Suprapubic skin (tissue), 4 donors: ENCODE measurements at places on chromosomes 11 and 22.

DNA sequence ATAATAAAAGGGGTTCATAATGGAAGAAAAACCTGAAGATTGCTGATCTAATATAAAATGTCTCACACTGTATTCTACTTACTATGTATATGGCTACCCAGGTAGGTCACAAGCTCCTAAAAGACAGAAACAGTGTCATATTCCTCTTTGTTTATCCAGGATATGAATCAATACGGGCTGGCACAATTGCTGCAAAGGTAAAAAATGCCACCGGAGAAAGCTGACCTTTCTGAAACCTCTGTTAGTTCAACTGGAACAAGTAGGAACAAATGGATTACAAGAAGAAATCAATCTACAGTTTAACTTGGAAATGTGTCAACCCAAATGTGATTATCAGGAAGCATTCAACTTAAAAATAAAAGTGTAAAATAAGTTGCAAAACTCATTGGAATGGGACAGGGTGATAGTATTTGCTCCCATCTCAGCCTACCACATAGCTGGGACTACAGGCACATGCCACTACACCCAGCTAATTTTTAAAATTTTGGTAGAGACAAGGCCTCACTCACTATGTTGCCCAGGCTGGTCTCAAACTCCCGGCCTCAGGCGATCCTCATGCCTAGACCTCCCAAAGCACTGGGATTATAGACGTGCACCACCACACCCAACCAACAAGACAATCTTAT is 27.6 kb downstream of the SLC35F2 start:
- DNase-seq = no peak

DNA sequence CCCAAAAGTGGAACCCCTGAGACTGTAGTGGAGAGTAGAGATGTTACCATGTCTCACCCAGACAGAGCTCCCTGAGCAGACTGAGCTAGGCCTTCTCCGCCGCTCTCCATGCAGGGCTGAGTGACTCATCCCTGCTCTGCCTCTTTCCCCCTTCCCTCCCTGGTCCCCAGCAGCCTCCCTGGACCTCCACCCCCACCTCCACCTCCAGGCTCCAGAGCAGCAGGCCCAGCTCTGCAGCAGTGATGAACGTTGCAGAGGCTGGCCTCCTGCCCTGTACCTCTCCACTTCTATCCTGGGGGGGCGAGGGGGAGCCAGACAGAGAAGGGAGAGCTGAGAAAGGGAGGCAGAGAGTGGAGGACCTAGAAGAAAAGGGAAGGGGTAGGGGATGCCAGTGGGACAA is 19.3 kb upstream of the ARAP1 start:
- DNase-seq = no peak

GRCh38 chr11:12778240-12778905 is 104.2 kb downstream of the TEAD1 start:
- no peak for DNase-seq

DNA sequence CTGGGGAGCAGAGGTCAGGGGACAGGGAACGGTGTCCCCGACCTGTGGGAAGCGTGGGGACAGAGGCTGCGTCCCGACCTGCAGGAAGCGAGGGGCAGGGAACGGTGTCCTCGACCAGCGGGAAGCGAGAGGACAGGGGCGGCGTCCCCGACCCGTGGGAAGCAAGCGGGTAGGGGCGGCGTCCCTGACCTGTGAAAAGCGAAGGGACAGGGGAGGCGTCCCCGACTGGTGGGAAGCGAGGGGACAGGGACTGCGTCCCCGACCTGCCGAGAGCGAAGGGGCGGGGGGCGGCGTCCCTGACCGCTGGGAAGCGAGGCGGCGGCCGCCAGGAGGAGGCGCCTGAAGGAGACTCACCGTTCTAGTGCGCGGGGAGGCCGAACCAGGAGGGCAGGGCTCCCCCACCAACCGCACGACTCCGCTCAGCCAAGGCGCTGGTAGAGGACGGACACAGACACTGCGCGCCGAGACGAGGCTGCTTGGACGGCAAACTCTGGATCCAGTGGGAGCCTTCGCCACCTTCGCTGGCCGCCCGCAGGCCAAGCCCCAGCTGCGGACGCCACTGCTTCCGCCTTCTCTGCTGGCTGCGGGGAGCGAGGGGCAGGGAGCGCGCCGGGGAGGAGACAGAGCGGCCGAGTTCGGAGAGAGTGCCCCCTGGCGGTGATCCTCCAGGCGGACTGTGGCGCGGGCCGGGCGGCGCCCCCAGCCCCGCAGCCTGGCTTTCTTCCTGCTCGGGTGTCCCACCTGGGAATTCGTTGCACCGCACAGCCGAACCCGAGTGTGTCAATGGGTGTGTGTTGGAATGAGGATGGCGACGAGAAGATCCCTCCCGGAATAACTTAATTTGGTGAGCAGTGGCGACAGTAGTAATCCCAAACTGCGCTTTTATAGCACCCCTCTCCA is at the start of gene TRAF6:
Gene TRAF6, minus strand, starts transcription at position 579 of the 900 bp plus-strand sequence. CDS start 8,757 bp downstream, outside the sequence.
- DNase-seq = peak; percentile 92

- no peak for DNase-seq
These were observed 57.9 kb downstream of the TRIM29 start for GRCh38 chr11:120079750-120080610.

GRCh38 chr22:19105456-19105855 is 16.8 kb downstream of the DGCR2 start:
- DNase-seq = no peak

DNA sequence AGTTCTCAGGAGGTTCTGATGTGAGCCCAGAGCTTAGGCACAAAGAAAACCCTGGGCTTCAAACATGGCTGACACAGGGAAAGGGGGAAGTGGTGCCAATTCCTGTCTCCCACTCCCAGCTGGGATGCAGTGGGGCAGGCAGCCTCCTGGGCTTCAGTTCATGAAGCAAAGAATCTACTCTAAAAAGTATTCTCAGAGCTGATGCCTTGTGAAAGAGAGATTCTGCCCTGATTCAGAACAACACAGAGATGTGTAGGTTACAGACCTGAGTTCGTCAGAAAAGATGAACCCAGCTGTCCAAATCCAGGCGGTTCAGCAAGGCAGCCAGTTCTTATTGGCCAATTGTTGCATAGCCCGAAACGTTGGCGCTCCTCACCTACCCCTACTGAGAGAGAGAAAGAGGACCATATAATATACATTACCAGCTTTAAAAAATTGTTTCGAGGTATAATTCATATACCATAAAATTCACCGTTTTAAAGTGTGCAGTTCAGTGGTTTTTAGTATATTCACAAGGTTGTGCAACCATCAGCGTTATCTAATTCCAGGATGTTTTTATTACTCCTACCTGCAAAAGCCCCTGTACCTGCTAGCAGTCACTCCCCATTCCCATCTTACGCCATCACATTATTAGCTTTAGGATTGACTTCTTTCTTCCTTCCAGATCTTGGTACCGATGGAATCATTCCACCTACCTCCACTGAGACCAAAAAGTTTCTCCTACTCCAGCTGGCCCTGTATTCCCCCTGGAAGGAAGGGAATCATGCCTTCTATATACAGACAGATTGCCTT is 7.2 kb upstream of the TLCD5 start:
- DNase-seq = no peak

GRCh38 chr22:36991206-36991605 is 28.0 kb downstream of the TST start:
- peak; percentile 32 for DNase-seq

GRCh38 chr11:72240461-72241290 is 3.3 kb downstream of the PHOX2A start:
- no peak for DNase-seq

DNA sequence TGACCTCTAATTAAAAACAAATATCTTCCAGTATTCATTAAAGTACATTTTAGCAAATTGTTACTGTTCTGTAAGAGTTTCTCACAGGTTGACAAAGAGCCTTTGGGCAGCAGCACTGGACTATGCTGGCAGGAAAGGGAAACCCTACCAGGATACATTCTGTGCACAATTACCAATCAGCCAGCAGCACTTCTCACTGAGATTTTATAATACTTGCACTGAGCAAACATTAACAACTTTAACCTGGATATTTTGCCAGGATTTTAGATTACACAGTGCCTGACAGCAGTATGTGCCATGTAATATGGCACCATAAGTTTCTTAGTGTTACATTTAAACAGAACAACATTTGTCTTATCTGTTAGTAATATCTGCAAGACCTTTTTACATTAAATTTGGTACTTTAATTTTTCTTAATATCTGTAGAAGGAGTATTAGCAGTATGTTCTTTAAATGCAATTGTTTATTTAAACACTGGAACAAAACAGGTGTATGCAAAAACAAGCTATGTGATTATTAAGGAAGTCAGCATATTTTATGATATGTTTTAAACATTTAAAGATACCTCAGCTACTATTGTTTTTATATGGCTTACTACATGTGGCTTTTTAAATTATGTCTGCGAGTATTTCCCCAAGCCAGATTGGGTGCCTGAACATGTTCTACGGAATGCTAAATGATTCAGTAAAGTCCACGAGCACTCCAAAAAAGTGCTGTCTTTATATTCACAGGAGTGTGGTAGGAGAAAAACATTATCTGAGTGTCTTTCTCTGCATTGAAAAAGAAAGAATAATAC is 699.0 kb upstream of the LUZP2 start:
- no peak for DNase-seq
